ENCODE measurements at places on chromosomes 3 and 15.
A peak's percentile ranks its signal among the peaks of the same experiment; 100 is the strongest.

GRCh38 chr3:114223143-114223542, 14.2 kb downstream of the ZNF80 start:
- no peak for DNase-seq

DNA sequence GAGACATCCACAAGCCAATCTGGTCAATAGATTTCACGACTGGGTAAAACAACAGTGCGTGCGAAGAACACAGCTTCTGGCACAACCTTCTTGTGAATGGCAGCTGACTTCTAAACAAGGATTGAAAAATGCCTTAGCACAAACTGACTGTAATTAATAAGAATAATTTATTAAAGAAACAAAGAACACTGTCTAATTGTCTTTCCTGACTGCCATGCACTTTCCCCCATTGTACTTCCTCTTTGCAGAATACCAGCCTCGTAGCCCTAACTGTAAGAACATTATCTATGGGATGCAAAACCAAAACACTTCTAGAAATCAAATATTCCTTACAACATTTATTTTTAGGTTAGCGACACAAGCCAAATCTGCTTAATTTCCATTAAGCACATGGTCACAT, 6.5 kb downstream of the FOXP1 start:
- no peak for DNase-seq

DNA sequence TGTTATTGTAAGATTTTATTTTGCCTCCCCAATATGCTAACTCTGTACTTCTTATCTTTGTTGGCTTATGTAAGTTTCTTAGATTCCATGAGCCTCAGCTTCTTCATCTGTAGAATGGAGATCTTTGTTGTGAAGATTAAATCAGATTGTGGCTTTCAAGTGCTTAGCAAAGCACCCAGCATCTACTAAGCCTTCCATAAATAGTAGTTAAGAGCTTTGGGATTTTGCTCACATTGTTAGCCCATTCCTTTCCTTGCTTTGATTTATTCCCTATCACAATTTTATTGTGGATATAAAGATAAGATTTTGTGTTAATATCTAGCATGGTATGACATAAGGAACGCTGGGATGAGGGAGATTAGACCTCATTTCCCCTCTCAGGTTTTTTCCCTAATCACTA, 501.4 kb downstream of the PYDC2 start:
- no peak for DNase-seq

GRCh38 chr3:127092776-127093175, 100.2 kb upstream of the PRR23E start:
- DNase-seq: no peak

DNA sequence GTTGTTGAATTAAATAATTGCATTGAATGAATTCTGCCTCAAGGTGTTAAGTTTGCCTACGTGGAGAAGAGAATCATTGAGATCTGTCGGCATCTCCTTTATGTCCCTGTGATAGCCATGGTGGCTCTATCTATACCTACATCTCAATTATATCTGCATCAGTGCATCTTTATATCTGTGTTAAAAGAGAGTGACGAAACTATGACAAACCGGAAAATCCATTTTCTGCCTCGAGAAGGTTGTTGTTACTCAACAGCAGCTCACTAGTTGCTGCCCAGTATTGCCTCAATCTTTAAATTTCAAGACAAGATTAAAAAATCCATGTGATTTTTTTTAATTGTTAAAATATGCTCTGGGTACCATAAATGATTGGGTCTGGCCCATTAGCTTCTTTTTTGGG, 58.7 kb downstream of the GUCA1C start:
- DNase-seq: no peak

DNA sequence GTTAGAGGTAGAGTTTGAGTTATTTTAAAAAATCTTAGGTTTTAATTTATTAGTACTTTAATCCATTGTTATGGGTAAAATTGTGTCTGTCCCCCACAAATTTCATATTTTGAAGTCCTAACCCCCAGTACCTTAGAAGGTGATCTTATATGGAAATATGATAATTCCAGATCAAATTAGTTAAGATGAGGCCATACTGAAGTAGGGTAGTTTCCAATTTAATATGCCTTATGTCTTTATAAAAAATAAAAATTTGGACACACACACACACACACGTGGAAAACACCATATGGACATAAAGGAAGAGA, 18.6 kb upstream of the ADGRG7 start:
- no peak for DNase-seq

DNA sequence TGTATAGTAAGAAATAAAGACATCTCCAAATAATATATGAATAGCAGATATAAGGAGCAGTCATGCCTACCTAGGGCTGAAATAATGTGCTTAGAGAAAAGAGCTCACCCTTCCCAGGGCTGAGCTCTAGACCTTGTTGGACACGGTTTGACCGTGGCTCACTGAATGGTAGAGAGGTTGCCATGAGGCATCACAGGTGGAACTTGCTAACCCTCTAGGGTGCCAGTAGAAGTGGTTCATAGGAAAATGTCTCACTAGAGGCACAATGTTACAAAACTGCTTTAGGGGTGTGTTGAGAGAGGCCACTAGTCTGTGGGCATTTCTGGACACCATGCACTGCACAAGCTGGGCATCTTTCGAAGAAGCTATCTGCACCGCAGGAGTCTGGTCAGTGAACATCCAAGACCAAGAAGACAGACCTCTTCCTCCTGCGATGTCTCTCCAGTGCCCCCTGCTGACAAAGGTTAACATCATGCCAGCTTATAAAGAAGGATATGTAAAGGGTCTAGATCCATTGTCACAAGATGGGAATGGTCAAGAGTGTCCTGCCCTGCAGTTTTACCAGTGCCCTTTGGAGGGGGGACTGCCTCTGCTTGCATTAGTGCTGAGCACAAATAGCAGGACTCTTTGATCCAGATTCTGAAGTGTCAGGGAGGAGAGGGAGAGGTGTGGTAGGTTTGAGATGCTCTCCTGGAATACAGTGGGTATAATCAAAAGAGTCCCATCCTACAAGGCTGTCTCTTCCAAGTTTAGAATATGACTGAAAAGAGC, 266.8 kb downstream of the ZNF385D start:
- DNase-seq: no peak

GRCh38 chr3:66488492-66488891, 12.3 kb downstream of the LRIG1 start:
- DNase-seq: no peak

DNA sequence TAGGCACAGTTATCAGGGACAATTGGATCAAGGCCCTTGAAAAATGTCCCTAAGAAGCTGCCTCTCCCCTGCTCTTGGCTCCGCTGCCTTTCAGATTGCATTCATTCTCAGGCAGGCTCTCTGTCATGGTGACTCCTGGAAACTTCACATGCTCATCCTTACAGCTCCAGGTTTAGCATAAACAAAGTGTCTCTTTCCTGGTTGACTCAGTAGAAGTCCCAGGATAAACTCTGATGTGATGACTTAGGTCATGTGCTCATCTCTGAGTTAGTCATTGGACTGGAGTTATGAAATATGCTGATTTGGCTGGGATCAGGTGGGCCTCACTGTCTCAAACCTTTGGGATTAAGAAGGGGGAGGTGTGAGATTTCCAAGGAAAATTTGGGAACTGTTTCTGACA, 243.8 kb downstream of the ZNF621 start:
- DNase-seq: no peak

DNA sequence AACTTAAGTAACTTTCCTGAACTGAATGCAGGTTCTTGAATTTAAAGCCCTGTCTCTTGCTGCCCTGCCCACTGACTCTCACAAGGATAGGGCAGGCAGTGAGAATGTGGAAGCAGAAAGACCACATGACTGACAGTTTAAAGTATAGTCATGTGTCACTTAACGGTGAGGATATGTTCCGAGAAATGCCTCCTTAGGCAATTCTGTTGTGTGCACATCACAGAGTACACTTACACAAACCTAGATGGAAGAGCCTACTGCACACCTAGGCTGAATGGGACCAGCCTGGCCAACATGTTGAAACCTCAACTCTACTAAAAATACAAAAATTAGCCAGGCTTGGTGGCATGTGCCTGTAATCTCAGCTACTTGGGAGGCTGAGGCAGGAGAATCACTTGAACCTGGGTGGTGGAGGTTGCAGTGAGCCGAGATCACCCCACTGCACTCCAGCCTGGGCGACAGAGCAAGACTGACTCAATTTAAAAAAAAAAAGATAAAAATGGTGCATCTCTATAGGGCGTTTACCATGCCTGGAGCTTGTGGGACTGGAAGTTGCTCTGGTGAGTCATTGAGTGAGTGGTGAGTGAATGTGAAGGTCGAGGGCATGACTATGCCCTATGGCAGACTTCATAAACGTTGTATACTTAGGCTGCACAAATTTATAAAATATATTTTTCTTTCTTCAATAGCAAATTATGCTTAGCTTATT, 18.9 kb upstream of the COPG1 start:
- no peak for DNase-seq

- DNase-seq: no peak
These were observed 61.4 kb upstream of the C15orf39 start for GRCh38 chr15:75140080-75140879.

- DNase-seq: no peak
These were observed 347.0 kb downstream of the PTPRG start for GRCh38 chr3:61908382-61908781.

GRCh38 chr15:45251888-45252287, at the start of gene SLC28A2:
TSS of gene SLC28A2 (plus strand) at chr15:45252234. CDS start at chr15:45253216, 982 bp downstream.
- no peak for DNase-seq

DNA sequence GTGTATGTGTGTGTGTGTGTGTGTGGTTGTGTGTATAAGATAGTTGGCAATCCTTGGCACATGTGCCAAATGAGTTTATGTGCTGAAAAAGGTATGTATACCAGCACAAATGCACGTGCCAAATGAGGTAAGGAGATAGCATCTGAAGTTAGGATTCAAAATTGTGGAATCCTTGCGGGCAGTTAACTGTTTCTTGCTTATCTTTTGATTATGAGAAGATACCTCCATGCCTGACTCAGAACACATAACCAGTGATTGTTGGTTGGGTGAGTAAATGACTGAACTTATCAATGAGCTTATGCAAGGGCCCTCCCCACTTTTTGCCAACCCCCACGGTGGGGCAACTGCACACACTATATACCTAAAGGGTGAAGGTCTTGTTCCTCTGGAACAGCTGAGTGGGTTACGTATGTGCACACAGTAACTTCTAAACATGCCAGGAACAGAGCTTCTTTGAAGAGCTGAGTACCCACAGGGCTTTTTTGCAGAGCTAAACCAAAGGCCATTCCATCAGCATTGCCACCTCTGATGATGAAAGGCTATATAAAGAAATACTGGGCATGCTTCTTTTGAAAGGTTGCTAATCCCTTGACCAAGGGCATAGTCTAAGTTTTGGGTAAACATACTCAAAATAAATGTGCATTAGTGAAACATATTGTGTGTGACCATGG, 60.1 kb downstream of the MEIS2 start:
- DNase-seq: no peak

GRCh38 chr3:109851854-109852253, 514.5 kb upstream of the DPPA4 start:
- no peak for DNase-seq

GRCh38 chr3:157061265-157061664, 98.7 kb downstream of the CCNL1 start:
- no peak for DNase-seq

- DNase-seq: no peak
These were observed 191.1 kb downstream of the PLCH1 start for GRCh38 chr3:155553780-155554179.

DNA sequence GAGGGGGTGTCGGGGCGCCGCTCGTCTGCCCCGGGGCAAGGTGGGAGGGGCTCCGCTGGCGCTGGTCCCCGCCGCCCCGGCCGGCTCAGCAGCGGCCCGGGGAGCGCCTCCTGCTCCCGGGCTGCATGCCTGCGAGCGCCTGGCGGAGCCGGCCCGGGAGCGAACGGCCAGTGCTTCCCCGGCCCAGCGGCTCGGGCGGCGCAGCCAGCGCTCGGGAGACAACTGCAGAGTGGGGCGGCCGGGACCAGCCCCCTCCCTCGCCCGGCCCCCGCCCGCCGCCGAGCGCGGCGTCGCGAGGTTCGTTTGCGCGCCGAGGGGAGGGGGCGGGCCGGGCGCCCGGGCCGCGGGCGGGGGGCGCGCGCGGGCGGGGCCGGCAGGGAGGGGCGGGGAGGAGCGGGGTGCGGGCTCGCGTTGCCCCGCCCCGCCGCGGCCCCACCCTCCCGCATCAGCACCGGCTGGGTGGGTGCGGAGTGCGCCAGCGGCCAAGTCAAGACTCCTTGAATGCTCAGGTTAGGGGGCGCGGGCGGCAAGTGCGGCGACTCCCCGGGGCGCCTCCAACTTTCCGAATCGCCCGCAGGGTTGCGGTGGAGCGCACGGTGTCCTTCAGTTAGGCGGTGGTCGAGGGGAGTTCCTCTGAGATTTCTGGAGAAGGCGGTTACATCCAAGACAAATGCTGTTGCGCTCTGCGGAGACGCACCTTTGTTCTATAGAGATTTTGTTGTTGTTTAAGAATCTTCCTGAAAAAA, at the start of gene RGMA:
TSS of gene RGMA (minus strand) at position 231 of the 746 bp plus-strand sequence. CDS start 279 bp downstream, outside the sequence.
- DNase-seq: no peak

DNA sequence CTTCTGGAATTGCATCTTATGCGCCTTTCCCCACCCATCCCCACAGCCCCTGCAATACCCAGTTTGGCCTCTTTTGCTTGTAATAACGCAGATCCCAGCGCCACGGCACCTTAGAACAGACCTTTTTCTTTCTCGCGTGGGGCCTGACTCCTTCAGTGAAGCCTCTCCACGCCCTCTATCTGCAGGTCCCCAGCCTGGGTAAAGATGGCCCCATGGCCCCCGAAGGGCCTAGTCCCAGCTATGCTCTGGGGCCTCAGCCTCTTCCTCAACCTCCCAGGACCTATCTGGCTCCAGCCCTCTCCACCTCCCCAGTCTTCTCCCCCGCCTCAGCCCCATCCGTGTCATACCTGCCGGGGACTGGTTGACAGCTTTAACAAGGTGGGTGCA, 594 bp downstream of the CRELD1 start:
- DNase-seq: no peak

GRCh38 chr3:133540896-133541674, 32.4 kb upstream of the CDV3 start:
- no peak for DNase-seq

- DNase-seq: no peak
These were observed 1.0 kb downstream of the SHOX2 start for GRCh38 chr3:158105119-158105709.

- DNase-seq: peak; percentile 44
These were observed 124.3 kb downstream of the CHSY1 start for GRCh38 chr15:101127506-101128076.
